ENCODE measurements at places on chromosomes 4 and X.

- no peak for DNase-seq
Measured at GRCh38 chr4:166535865-166536264, 662.8 kb downstream of the TLL1 start.

DNA sequence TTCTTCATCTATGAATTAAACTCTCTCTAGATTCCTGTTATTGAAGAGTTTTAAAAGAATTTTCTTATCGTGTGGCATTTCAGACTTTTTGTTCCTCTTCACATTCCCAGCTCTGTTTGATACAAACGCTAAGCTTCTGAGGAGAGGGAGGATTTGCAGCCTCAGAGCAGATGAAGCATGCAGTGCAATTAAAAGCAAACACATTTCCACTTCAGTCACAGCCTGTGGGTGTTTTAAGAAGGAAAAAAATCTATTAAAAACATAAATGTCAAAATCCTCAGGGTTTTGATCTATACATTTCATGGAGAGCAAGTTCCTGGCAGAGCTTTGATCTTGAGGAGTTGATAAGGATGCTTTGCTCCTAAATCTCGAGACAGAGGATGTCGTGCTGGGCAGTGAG lies 442.4 kb upstream of the BOD1L1 start:
- no peak for DNase-seq

- DNase-seq = no peak
Measured at GRCh38 chr4:108831291-108831690, 68.4 kb upstream of the ETNPPL start.

DNA sequence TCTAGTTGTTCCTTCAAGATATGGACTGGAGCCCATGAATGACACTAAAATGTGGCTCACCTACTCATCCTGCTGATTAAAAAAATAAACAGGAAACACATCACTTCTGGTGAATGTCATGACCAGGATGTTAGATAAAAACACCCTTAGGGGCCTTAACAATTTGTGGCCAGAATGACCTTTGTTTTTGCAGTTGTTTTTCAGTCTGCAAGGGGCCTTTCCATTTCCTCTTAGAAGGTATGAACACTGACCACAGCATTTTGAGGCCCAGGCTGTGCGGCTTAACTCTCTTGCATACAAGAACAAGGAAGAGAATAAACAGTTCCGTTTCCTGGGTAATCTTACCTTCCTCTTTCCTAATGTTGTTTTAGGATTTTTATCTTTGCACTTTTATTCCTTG lies 113.2 kb downstream of the IL1RAPL2 start:
- no peak for DNase-seq

GRCh38 chr4:137608085-137608484 lies 75.8 kb upstream of the PCDH18 start:
- DNase-seq = no peak

GRCh38 chr4:174281182-174281737 lies 2.2 kb downstream of the FBXO8 start:
- DNase-seq = no peak

DNA sequence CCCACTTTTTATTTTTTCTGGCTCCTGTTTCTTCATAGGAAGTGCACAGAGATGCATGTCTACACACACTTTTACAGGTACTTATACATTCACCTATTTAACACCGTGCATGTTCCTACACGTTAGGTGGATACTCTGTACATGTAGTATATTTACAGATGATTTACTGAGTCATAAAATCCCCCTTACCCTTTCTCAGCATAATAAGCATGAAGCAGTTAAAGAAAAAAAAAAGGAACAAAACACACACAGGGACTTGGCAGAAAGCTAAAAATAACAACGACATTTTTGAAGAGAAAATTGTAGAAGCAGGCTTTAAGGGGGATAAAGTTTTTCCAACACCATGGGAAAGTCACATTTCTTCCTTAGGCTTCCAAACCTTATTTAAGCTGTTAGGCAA lies 96.4 kb upstream of the IQCM start:
- DNase-seq = no peak

GRCh38 chr4:130393642-130394041 lies 1297.7 kb downstream of the C4orf33 start:
- DNase-seq = no peak

DNA sequence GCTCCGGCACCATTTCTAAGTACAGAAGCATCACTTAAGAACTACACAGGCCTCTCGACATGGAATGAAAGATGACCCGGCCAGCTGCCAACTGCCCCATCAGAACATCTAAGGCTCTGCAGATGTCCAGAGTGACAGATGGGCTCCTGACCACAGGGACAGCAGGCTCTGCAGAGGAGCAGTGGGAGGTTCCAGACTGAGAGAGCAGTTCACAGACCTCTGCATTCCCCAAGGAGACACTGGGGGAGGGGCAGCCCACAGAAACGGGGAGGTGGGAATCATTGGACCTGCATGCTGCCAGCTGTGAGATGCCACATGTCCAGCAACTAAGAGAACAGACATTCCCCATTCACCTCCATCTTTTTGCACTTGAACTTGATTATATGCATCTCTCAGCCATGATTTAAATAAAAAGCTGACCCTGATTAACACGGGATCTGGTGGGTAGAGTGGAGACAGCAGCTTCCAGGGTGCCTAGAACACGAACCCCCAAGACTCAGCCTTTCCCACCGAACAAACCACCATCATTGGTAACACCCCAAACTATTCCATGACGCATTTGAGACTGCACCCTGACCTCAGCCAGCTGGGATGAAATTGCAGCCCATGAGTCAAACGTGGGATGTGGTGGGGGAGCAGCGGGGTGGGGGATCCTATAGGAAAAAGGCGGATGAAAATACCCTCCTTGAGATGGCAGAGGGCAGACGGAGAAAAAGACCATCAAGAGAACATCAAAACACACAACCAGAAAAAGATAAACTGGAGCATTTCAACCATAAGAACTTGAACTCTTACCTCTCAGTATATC lies 47.2 kb downstream of the AFAP1 start:
- no peak for DNase-seq

DNA sequence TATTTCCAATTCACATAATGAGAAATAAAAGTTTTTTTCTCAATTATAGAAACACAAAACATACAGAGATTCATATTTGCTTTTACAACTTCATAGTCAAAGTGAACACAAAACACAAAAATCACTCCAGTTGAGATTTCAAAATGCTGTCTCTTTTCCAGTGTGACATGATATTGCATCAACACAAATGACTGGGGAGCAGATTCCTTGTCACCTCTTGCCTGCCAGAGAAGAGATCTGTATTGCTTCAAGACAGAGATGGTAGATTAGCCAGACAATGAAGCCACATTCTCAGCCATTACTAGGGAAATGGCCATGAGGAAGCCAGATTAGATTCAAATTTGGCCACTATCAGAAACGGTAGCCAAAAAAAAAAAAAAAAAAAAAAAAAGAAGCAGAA lies 2313.1 kb upstream of the AGA start:
- DNase-seq = no peak

DNA sequence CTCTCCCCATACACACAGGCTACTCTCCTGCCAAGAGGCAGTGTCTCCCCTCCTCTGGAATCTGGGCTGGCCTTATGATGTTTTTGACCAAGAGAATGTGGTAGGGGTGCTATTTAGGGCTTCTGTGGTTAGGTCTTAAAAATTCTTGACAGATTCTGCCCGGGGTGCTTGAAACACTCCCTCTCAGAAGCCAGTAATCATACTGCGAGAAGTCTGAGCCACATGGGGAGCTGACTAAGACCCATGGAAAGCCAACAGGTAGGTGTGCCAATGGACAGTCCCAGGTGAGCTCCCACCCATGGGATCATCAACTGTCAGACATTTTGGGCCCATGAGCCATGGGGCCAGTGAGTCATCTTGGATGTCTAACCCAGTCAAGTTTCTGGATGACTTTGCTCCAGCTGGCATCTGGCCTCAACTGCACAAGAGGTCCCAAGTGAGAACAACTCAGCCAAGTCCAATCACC lies 315.7 kb downstream of the FBXW7 start:
- no peak for DNase-seq

DNA sequence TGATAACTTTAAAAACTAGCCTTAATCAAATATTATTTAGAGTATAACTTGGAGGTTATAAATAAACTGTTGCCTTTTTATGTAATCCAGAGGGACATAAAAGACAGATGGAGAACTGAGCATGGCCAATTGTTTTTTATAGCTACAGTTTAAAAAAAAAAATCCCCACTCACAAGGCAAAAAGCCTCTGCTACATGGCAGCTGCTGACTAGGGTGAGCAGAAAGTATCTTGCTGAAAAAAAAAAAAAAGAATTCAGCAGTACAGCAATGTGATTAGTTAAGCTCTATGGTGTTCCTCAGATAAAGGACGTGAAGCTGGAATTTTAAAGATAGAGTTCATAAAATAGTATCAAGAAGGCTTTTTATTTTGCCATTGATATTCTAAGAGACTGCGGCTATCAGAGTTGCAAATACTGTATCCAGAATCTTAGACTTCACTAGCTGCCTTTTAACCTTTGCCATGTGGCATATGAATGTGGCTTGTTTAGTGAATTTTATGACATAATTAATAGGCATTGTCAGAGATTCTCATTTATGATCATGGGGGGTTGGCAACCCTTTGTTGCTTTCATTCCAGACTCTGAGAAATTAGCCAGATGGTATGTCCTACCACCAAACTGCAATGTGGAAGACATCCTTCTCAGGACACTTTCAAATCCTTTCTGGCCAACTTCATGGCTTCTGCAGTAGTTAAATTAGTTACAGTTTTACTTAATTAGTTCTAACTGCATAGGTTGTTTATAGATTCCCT lies 498.0 kb downstream of the STPG2 start:
- DNase-seq = no peak

DNA sequence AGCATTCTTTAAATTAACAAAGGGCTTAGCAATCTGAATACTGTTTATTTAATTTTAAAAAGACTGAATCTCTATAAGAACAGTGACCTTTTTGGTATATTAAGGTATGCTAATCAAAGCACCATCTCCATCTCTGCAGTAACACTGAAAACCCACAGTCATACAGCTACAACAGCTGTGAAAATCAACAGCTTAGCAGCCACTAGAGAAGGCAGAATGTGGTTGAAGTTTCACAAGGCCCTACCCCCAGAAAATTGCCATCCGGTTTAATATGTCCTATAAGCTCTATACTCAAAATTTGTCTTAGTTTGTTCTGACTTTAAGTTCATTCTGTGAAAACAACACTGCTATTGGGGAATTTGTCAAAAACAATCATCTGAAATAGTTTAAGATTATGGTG lies 128.7 kb downstream of the OPHN1 start:
- DNase-seq = no peak
